ENCODE measurements at places on chromosomes 12 and 14.

- DNase-seq, result no peak
These were observed 45.9 kb downstream of the LGMN start for GRCh38 chr14:92702441-92702918.

- no peak for DNase-seq
These were observed 35.8 kb upstream of the SPPL3 start for GRCh38 chr12:120940006-120940405.

DNA sequence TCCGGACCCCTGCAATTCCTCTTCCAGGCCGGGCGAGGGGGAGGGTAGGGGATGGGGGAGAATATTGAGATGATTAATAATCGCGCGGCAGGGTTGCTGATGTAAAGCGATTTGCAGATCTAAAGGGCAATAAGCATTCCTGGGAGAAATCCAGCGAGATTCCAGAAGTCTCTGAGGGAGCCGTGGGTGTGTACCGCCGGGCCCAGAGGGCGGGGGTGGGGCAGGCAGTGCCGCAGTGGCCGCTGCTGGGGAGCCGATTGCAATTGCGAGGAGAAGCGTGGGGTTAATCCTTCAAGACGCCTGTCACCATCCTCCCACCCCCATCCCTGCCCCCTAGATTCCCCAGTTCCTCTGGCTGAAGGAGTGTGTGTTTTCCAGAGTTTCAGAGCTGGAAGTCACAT lies 16.4 kb downstream of the FOS start:
- DNase-seq, result no peak

DNA sequence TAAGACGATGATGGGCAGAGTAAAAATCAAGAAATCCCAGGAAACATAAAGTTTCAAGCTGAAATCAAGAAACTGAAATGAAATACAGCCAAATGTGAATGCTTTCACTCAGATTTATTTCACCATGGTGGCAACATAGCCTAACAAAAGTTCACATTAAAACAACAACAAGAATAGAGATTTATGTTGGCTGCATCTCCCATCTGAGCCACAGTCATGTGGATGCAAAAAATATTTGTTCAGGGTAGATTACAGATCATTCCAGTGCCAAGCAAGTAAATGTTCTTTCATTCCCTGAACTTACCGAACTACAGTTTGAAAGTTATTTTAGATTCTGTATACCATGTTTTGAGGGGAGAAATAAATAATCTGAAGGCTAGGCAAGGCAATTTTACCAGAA lies 159.9 kb upstream of the TMTC1 start:
- no peak for DNase-seq

DNA sequence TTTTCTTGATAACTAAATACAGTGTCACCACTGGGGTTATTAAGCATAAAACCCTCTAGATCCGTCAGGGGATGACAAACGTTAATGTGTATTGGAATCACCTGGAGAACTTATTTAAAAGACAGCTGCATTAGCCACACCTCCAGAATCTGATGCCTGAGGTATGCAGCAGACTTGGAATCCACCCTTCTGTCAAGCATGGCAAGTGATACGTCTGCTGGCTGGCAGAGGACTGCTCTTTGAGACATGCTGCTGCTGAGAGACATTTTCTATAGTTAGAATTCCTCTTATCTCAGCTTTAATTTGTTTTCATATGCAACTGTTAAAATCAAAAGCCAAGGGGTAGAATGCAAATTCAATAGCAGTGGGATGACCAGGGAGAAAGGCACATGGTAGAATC lies 496.3 kb downstream of the NELL2 start:
- no peak for DNase-seq

DNA sequence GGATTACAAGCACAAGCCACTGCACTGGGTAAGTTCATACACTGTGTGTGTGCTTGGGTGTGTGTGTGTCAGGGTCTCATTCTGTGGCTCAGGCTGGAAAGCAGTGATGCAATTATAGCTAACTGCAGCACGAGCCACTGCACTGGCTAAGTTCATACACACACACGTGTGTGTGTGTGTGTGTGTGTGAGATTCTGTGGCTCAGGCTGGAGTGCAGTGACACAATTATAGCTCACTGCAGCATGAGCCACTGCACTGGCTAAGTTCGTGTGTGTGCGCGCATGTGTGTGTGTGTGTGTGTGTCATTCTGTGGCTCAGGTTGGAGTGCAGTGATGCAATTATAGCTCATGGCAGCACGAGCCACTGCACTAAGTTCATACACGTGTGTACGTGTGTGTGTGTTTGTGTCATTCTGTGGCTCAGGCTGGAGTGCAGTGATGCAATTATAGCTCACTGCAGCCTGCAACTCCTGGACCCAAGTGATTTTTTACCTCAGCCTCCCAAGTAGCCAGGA lies 85.4 kb downstream of the HECTD1 start:
- no peak for DNase-seq

GRCh38 chr14:54627540-54628363 lies 60.8 kb downstream of the SAMD4A start:
- no peak for DNase-seq

GRCh38 chr14:80681651-80682050 lies 259.9 kb downstream of the CEP128 start:
- no peak for DNase-seq

DNA sequence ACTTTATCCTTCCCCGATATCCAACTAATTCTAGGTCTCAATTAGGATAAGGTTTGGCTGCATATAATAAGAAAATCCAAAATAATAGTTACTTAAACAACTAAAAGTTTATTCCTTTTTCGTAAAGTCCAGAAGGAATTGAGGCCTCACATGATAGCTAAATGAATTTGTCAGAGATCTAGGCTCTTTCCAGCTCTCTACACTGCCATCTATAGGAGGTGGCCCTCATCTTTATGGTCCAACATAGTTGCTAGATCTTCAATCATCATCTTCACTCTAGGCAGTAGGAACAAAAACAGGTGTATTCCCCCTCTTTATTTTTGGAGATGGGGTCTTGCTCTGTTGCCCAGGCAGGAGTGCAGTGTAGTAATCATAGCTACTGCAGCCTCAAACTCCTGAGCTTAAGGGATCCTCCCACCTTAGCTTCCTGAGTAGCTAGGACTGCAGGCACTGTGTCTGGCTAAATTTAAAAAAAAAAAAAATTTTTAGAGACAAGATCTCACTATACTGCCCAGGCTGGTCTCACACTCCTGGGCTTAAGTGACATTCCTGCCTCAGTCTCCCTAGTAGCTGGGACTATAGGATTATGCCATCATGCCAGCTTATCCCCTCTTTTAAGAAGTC lies 46.5 kb upstream of the SAV1 start:
- no peak for DNase-seq

- no peak for DNase-seq
These were observed 932.3 kb downstream of the FLRT2 start for GRCh38 chr14:86462193-86462753.

- no peak for DNase-seq
These were observed 20.6 kb downstream of the SPX start for GRCh38 chr12:21546716-21547115.

GRCh38 chr12:130804216-130804615 lies 34.8 kb downstream of the STX2 start:
- DNase-seq, result no peak

- DNase-seq, result no peak
These were observed 17.1 kb upstream of the AKAP6 start for GRCh38 chr14:32312010-32312331.

GRCh38 chr14:52683985-52684520 lies 11.3 kb downstream of the ERO1A start:
- DNase-seq, result no peak

DNA sequence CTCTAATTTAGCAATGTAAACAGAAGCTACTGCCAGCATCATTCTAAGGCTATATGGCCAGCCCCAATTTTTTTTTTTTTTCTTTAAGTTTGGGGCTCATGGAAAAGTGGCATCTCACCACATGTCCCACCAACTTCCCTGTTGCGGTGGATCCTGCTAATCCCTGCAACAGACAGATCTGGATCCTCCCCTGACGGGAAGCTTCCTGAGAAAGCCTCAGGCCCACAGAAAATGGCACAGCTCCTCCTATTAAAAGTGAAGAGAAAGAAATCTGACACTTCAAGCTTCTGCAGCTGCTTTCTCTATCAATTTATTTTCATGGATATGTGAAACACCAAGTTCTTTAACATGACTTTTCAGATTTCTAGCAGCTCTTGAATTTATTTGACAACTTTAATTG lies 433.8 kb upstream of the DCN start:
- no peak for DNase-seq

- DNase-seq, result no peak
These were observed 227.9 kb downstream of the SLC25A21 start for GRCh38 chr14:36944307-36945010.

DNA sequence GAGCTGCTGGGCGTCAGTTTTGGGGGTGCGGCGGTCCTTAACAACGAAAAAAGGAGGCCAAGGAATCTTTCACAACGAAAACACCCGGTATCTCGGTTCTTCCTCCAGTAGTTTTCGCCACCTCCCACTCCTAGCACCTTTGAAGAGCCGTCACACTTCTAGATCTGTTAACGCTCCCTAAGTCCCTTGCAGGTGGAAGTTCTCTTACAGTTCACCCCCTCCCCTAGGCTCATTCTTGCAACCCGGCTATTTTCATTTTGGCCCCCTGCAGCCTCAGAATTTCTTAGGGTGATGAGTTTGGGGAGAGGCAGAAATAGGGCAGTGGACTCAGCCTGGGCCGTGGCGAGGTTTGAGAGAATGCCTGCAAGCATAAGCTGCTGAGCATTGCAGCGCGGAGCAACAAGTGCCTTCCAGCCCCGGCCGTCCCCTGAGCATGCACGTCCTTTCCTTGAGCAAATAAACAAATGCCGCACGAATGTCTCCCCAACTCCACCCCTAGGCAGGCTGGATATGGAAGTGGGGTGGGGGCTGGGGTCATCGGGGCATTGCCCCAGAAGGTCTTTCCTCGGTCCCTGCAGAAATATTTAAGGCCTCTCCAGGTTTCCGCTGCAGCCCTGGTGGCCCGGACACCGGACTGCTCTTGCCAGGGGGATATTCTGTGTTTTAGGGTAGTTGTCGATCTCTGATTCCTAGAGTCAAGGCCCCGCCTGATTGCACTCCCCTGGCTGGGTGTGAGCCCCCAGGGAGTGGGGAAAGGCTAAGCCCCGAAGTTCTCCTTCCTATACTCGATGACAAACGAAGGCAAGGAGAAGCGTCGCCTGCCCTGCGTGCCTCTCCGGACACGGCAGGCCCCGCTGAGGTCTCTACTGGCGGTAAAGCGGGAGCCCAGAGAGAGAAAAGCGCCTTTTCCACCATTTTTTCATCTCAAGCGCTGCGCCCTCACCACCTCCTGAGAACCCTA lies 1.6 kb downstream of the RFX4 start:
- no peak for DNase-seq

GRCh38 chr12:100733817-100734593 lies 60.6 kb upstream of the ANO4 start:
- no peak for DNase-seq

DNA sequence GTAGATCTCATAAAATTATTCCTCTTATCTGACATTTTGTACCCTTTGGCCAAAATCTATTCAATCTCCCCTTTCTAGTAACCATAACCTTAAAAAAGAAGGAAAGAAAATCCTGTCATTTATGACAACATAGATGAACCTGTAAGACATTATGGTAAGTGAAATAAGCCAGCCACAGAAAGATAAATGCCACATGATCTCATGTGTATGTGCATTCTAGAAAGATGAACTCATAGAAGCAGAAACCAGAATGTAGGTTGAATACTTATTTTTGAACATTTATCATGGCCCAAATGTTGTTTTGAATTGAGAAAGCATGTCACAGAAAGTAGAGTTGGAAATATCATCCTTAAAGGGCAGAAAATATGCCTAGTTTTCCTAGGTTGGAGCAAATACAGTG lies 1053.6 kb downstream of the SLC6A15 start:
- DNase-seq, result no peak

- no peak for DNase-seq
These were observed 433 bp downstream of the COX16 start for GRCh38 chr14:70359076-70359424.

DNA sequence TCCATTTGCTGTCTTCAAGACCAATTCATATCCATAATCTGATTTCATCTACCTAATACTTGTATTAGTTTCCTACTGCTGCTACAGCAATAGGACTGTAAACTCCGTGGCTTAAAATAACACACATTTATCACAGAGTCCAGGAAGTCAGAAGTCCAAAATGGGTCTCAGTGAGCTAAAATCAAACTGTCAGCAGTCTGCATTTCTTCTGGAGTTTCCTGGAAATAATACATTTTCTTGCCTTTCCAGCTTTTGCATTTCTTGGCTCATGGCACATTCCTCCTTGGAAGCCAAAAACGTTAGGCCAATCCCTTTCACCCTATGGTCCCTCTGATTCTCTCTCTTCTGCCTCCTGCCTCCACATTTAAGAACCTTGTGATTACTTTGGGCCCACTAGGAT lies 239.8 kb downstream of the PRKD1 start:
- DNase-seq, result no peak

- no peak for DNase-seq
These were observed at the start of gene RILPL1 for GRCh38 chr12:123533672-123534643. Gene RILPL1, minus strand, starts transcription at chr12:123533719. Its CDS starts 237 bp downstream, at chr12:123533482.

GRCh38 chr14:54483073-54483745 lies 5.6 kb downstream of the GMFB start:
- DNase-seq, result no peak

GRCh38 chr12:13692332-13692731 lies 289.1 kb downstream of the GRIN2B start:
- DNase-seq, result no peak

GRCh38 chr14:95125221-95125620 lies 32.1 kb downstream of the DICER1 start:
- DNase-seq, result no peak

GRCh38 chr14:74978416-74978947 lies 23.1 kb upstream of the PGF start:
- DNase-seq, result no peak

DNA sequence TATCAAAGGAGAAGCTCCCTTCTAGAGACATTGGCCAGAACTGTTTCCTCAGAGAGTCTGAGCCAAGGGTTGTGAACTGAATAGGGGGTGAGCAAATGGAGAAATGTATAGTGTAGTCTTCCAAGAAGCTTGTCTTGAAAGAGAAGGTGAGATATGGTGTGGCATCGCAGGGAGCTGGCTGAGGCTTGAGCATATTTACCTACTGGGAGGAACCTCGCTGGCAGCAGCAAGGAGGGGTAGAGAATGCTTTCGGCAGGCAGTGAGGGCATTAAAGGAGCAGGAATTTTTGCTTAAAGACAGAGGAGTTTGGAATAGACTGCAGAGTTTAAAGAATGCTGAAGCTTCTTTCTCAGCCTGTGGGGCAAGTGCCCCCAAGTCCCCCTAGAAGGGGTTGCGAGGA lies 59.3 kb upstream of the PRMT8 start:
- DNase-seq, result no peak

DNA sequence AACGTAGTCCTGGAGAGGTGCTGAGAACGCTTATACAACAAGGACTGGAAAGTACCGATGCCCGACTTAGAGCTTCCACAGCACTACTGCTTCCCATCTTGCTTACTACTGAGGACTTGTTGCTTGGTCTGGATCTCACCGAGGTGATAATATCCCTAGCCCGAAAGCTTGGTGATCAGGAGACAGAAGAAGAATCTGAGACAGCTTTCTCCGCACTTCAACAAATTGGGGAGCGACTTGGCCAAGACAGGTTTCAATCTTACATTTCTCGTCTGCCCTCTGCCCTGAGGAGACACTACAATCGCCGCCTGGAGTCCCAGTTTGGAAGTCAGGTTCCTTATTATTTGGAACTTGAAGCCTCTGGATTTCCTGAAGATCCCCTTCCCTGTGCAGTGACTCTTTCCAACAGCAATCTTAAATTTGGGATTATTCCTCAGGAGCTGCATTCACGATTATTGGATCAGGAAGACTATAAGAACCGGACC lies 1.1 kb downstream of the TOGARAM1 start:
- no peak for DNase-seq
